ENCODE measurements at places on chromosomes 4 and X. TPM values are rescaled to one million over a fixed set of nuclear protein-coding genes. Genes with fewer than 3 reads are reported as not detected.

The AREG gene
- 41.0 TPM for total RNA-seq

The FAM241A gene
- 23.2 TPM for total RNA-seq

DNA sequence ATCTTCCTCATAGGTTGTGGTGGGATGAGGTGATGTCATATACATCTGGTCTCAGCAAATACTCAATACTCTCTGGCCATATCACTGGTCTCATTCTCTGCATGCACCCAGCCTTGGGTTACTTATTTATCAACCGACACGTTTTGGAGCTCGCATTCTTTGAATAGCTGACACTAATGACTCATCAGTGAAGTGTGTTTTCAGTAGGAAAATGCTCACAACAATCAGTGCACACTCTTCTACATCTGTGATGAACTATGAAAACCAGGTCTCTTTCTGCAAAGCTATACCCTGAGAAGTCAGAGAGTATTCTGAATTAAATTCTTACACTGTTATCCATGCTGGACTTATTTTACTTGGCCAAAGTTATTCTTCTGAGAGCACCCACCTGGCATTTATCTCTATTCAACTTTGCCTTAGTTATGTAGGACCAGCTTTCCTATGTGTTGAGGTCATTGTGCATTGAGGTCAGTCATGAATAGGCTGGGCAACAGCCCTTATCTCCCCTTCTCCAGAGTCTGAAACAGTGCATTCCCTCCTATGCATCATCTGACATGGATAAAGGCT lies 58.7 kb upstream of the DHX15 start:
- DNase-seq = no peak

- no peak for DNase-seq
These were observed 5.0 kb upstream of the TSPAN5 start for GRCh38 chr4:98663226-98664006.

The GAB3 gene
- total RNA-seq = 13.7 TPM
